GM13977 (cell line): ENCODE measurements at places on chromosomes 13 and 19.

DNA sequence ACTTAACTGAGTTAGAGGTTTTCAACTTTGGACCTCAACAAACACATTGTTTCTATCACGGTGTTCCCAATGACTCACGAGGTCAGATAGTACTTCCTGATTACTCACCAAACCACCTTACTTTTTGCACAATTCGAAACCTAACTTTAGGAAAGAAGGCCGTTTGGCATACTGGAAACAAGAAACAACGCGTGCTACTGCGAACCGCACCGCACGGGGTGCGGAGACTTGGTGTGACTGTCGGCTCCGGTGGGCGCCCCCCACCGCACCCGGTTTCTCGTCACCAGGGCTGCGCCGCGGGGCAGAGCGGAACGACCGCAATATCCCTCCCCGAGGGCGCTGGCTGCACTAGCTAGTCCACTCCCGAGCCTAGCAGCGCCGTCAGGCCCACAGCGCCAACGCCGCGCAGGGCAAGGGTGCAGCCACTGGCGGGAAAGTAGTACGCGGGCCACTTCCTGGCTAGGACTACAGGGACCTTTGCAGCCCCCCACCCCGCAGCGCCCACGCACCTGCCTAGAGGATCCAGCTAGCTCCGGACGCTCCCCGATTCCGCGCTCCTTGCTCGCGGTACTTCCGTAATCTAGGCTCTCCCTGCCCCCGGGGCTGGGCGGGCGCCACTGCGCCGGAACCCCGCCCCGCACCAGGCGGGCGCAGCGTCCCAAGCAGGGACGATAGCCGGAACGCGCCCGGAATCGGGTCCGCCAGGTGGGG is at the start of gene PARP4:
Gene PARP4, minus strand, starts transcription at position 582 of the 711 bp plus-strand sequence. CDS start 9,002 bp downstream, outside the sequence.
- DNase-seq = peak; percentile 86

- DNase-seq = no peak
Observed at GRCh38 chr13:33089311-33089710, 73.1 kb downstream of the KL start.

- DNase-seq = peak; percentile 36
Observed at GRCh38 chr13:112065867-112066623, 904 bp upstream of the SOX1 start.

- DNase-seq = no peak
Observed at GRCh38 chr13:44350775-44351504, 22.7 kb upstream of the SERP2 start.

- no peak for DNase-seq
Observed at GRCh38 chr19:7099597-7099921, 30.1 kb downstream of the ZNF557 start.

GRCh38 chr13:31880851-31881494 is 141.6 kb downstream of the RXFP2 start:
- DNase-seq = no peak

- DNase-seq = no peak
Observed at GRCh38 chr13:20729633-20730585, 26.4 kb downstream of the IL17D start.
